ENCODE measurements at places on chromosomes 3 and 15.

GRCh38 chr15:72199721-72200212 is 2.2 kb upstream of the GRAMD2A start:
- DNase-seq: peak; percentile 4

GRCh38 chr3:124282751-124283651 is 291.1 kb upstream of the ROPN1 start:
- DNase-seq: no peak

- DNase-seq: no peak
These were observed 47.8 kb downstream of the KCNMB2 start for GRCh38 chr3:178583963-178584575.

- no peak for DNase-seq
These were observed 2.3 kb upstream of the COL7A1 start for GRCh38 chr3:48597408-48597800.

- no peak for DNase-seq
These were observed 92.6 kb upstream of the CTNNB1 start for GRCh38 chr3:41106691-41107090.

GRCh38 chr3:10253731-10254130 is 5.5 kb downstream of the TATDN2 start:
- no peak for DNase-seq

All from NCI-H1694 treated with DMSO at 0.1 percent for 48 hours (cell line).